NCI-H1694 treated with DMSO at 0.1 percent for 48 hours (cell line): ENCODE measurements at places on chromosomes 5 and 9.

- no peak for DNase-seq
Measured at GRCh38 chr9:90469435-90469834, 173.2 kb downstream of the DIRAS2 start.

DNA sequence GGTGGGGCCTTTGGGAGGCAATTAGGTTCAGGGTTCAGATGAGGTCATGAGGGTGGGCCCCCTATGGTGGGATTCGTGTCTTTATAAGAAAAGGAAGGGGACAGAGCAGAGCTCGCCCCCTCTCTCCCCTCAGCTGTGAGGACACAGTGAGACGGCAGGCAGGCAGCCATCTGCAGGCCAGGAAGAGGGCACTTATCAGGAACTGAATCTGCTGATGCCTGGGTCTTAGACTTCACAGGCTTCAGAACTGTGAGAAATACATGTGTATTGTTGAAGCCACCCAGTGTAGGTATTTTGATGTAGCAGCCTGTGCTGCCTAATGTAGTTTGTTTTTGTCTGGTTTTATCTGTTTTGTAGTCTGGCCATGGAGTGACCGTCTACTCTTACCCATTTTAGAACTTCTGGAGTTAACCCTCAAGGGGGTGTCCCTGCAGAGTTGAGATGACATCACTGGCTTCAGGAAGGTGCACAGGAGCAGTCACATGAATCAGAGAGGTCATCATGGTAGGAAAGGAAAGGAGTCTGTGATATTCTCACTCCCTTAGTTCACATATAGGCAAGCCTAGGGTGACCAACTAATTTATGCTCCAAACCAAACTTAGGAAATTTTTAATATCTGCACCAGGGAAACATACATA, 71.0 kb downstream of the LRRC70 start:
- no peak for DNase-seq

DNA sequence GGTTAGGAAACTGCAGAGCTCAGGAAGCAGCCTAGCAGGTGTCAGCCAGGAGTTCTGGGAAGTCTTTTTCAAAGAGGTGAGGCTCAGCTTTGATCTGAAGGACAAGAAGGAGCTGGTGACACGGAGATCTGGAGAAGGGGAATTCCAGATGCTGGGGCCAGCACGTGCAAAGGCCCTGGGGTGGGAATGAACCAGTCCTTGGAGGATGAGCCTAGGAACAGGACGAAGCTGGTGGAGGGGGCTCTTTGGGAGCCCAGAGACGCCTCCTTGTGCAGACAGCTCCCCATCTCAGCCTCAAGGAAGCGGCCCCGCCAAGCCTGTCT, 15.2 kb upstream of the RNU6ATAC start:
- DNase-seq, result no peak

DNA sequence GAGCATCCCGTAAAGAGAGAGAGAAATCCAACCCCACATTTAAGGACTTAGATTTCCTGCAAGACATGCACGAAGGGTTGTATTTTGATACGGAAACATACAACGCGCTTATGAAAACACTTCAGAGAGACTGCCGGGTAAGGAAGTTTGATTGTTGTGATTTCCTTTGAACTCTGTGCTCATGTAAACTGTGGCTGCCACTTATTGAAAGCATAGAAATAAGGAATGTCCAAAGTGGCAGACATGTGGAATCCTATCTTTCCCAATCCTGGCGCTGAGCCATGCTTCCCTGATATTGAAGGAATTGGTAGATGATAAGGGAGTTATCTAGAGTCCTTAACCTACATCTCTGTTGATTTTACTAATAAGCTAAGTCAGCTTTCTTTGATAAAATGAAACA, 119.4 kb downstream of the PRKACG start:
- no peak for DNase-seq

DNA sequence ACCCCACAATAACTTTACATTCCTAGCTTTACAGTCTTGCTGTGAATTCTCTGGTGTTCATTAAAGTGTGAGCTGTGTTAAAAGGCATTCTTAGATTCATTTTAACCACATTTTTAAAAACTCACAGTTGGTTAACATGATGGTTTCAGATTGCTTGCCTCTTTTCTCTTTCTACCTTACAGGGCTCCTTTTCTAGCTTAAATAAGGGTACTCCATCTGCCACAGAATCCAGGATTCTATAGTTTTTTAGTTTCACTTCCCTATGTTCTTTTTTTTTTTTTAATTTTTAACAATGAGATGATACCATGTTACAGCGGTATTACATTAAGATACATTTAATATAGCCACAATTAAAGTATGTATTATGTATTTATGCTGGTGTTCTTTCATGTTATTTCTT, 3.9 kb upstream of the FBXO4 start:
- DNase-seq, result no peak

- DNase-seq, result no peak
Measured at GRCh38 chr5:62007457-62007856, 298.5 kb upstream of the KIF2A start.

- no peak for DNase-seq
Measured at GRCh38 chr9:7402334-7403027, 397.1 kb downstream of the DMAC1 start.
